ENCODE measurements at places on chromosomes 13 and 19.

- DNase-seq, result no peak
Observed at GRCh38 chr13:26831336-26831908, 70.8 kb upstream of the GPR12 start.

- no peak for DNase-seq
Observed at GRCh38 chr13:108987517-108987916, 358.1 kb downstream of the MYO16 start.

- no peak for DNase-seq
Observed at GRCh38 chr19:38023671-38024541, 116.9 kb downstream of the SIPA1L3 start.

- peak; percentile 37 for DNase-seq
Observed at GRCh38 chr19:8702350-8702749, 3.8 kb upstream of the ACTL9 start.

Data from vagina (tissue), 2 donors.